ENCODE measurements at places on chromosomes 1 and 21.

- no peak overlapping the region for H3K4me3 ChIP-seq
- no peaks in the 10 kb centered on the region for H3K36me3 ChIP-seq
- DNase-seq = no peak
- no peaks in the 10 kb centered on the region for H3K27me3 ChIP-seq
Observed at GRCh38 chr1:99397029-99397428, 132.7 kb downstream of the PLPPR4 start.

DNA sequence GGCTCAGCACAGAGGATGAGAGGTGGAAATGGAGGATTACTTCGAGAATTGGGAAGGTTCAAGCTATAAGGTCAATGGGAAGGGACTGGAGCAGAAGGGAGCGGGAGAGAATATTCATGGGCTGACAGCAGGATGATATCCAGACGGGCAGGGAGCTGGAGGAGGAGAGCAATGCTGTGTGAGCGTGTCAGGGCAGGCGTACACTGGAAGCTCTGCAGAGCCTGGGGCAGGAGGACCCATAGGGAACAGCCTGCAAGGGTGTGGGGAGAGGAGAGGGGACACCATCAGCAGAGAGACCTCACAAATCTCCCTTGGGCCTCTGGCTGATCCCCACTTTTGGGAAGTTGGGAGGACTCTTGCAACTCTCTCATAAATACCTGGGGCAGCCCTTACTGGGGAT, 13.7 kb downstream of the CSF1 start:
- peak overlapping the region; percentile 29 for H3K27ac ChIP-seq
- H3K36me3 ChIP-seq = peaks cover 8% of the 10 kb centered on the region
- H3K4me1 ChIP-seq = peaks cover 35% of the 10 kb centered on the region
- H3K4me3 ChIP-seq = no peak overlapping the region

GRCh38 chr1:93991271-93991670, 82.0 kb upstream of the GCLM start:
- H3K27ac ChIP-seq = no peak overlapping the region
- no peaks in the 10 kb centered on the region for H3K4me1 ChIP-seq
- H3K36me3 ChIP-seq = no peaks in the 10 kb centered on the region
- no peak for DNase-seq
- no peaks in the 10 kb centered on the region for H3K27me3 ChIP-seq
- H3K4me3 ChIP-seq = no peak overlapping the region

DNA sequence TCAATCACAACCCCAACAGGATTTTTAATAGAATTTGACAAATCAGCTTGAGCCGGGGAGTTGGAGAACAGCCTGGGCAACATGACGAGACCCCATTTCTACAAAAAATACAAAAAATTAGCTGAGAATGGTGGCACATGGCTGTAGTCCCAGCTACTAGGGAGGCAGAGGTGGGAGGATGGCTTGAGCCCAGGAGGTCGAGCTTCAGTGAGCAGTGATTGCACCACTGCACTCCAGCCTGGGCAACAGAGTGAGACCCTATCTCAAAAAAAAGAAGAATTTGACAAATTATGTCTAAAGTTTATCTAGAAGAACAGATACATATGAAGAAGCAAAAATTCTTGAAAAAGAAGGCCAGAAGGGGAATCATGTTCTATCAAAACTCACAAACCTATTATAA, 43.2 kb downstream of the FRRS1 start:
- no peaks in the 10 kb centered on the region for H3K27me3 ChIP-seq
- no peak for DNase-seq
- no peaks in the 10 kb centered on the region for H3K36me3 ChIP-seq
- H3K4me3 ChIP-seq = no peak overlapping the region
- H3K4me1 ChIP-seq = no peaks in the 10 kb centered on the region

GRCh38 chr1:56964349-56965017, 1.3 kb downstream of the C8B start:
- DNase-seq = no peak
- H3K4me3 ChIP-seq = no peak overlapping the region
- no peaks in the 10 kb centered on the region for H3K27me3 ChIP-seq

DNA sequence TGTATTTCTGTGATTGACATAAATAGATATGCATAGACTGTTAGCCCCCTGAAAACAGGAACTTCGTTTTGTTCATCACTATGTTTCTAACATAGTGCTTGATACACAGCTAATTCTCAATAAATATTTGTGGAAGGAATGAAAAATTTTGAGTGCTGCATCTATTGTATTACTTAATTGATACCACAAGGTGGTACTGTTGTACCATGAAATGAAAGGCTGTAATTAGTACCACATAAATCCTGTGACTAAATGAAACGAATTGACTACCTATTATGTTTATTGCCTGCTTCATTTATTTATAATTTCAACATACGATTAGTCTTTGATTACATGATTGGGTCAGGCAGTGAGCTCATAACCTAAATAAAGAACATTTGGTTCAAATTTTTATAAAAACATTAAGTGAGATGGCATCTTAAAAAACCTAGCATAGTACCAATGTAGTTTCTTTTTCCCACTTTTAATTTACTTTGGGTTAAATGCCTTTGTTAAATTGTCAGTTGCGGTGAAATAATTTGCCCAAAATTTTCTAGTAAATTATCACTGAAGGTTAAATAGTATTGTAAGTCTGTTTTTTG, 15.0 kb upstream of the TGFB2 start:
- no peaks in the 10 kb centered on the region for H3K4me1 ChIP-seq
- no peak overlapping the region for H3K27ac ChIP-seq
- DNase-seq = no peak
- H3K27me3 ChIP-seq = no peaks in the 10 kb centered on the region

DNA sequence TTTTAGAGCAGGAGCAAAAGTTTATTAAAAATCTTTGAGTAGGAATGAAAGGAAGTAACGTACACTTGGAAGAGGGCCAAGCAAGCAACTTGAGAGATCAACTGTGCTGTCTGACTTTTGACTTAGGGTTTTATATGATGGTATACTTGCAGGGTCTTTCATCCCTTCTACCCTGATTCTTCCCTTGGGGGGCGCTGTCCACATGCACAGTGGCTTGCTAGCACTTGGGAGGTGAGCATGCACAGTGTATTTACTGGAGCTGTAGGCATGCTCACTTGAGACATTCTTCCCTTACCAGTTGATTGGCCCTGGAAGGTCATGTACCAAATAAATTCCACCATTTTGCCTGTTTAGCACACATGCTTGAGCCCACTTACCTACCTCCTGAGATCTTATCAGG, 1001.3 kb upstream of the ADGRL2 start:
- H3K4me3 ChIP-seq = no peak overlapping the region
- no peaks in the 10 kb centered on the region for H3K27me3 ChIP-seq
- no peak overlapping the region for H3K27ac ChIP-seq
- DNase-seq = no peak
- H3K4me1 ChIP-seq = no peaks in the 10 kb centered on the region

- no peak overlapping the region for H3K27ac ChIP-seq
- H3K4me3 ChIP-seq = no peak overlapping the region
- H3K4me1 ChIP-seq = no peaks in the 10 kb centered on the region
- no peaks in the 10 kb centered on the region for H3K36me3 ChIP-seq
Observed at GRCh38 chr21:25501996-25502665, 105.2 kb downstream of the MRPL39 start.

- no peak overlapping the region for H3K27ac ChIP-seq
- H3K27me3 ChIP-seq = no peaks in the 10 kb centered on the region
- DNase-seq = peak; percentile 56
- H3K4me3 ChIP-seq = no peak overlapping the region
Observed at GRCh38 chr21:34926803-34927467, 122.2 kb downstream of the RUNX1 start.

DNA sequence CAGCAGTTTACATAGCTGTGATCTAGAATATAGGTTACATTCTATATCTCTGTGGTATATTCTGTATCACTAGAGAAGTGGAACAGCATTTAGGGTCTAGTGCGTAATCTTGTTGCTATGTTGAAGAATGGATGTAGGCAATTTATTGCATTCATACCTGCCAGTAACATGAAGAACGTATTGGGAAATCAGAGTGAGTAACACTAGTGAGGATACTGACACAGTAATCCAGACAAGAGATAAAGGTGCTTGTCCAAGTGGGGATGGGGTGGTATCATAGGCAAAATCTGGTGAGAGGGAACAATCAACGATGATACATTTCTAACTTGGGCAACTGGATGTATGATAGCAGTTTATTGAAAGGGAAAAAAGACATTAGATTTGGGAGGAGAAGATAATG, 9.8 kb downstream of the PPP2R5A start:
- no peaks in the 10 kb centered on the region for H3K36me3 ChIP-seq
- no peaks in the 10 kb centered on the region for H3K27me3 ChIP-seq
- peaks cover 23% of the 10 kb centered on the region for H3K4me1 ChIP-seq
- no peak for DNase-seq
- no peak overlapping the region for H3K27ac ChIP-seq

GRCh38 chr1:2091611-2092604, 41.7 kb downstream of the PRKCZ start:
- H3K36me3 ChIP-seq = no peaks in the 10 kb centered on the region
- no peaks in the 10 kb centered on the region for H3K27me3 ChIP-seq
- peak overlapping the region; percentile 75 for H3K27ac ChIP-seq

GRCh38 chr1:202213361-202214088, 19.9 kb downstream of the LGR6 start:
- H3K4me1 ChIP-seq = no peaks in the 10 kb centered on the region
- H3K27ac ChIP-seq = no peak overlapping the region
- H3K36me3 ChIP-seq = no peaks in the 10 kb centered on the region

DNA sequence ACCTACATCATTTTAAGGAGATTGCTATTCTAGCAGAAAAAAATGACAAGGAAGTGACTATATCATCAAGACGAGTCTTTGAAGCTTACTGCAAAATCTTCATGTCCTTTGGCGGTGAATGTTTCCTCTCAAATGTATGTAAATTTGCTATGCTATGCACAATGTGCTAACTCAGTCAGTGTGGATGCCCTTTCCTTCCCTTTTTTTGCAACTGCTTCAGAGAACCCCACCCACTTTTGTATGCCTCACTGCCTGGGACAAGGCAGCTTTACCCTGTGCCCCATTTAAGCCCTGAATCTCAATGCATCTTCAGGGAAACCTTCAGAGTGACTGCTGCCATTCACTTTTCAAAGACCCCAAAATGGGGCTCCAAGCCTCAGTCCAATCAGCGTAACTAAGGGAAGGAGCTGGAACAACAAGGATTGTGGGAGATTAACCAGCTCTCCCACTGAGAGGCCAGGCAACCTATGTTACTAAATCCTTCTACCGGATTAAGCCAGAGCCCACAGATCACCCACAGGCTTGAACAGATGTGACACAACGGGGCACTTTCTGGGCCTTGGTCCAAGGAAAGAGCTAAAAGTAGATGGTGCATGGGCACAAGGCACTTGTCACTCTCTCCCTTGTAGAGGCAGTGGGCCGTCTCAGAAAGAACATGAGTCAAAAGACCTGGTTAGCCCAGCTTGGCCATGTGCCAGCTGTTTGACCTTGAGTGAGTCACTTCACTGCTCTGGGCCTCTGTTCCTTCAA, 154.4 kb downstream of the PLPP3 start:
- H3K4me3 ChIP-seq = no peak overlapping the region
- H3K27me3 ChIP-seq = no peaks in the 10 kb centered on the region
- H3K27ac ChIP-seq = no peak overlapping the region

GRCh38 chr1:167484726-167485502, 33.4 kb downstream of the CD247 start:
- H3K36me3 ChIP-seq = no peaks in the 10 kb centered on the region
- no peak for DNase-seq
- no peaks in the 10 kb centered on the region for H3K27me3 ChIP-seq

DNA sequence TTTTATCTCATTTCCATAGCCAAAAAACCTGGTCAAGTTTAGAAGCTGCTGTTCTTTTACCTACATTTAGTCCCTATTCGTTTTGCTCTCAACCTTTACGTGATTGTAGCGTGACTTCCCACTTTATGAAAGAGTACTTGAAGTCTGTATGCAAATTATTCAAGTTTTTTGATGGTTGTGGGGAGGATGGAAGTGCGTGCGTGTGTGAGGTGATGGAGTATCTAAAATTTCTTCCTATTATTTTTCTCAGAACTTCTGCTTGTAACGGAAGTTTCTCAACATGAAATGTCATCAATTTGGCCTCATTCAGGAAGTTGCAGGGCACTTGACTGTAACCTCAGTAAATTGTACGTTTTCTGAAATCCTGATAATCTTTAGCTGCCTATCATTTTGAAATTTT, 64.0 kb downstream of the SAMSN1 start:
- no peaks in the 10 kb centered on the region for H3K27me3 ChIP-seq
- H3K27ac ChIP-seq = no peak overlapping the region
- H3K36me3 ChIP-seq = no peaks in the 10 kb centered on the region
- H3K4me3 ChIP-seq = no peak overlapping the region

DNA sequence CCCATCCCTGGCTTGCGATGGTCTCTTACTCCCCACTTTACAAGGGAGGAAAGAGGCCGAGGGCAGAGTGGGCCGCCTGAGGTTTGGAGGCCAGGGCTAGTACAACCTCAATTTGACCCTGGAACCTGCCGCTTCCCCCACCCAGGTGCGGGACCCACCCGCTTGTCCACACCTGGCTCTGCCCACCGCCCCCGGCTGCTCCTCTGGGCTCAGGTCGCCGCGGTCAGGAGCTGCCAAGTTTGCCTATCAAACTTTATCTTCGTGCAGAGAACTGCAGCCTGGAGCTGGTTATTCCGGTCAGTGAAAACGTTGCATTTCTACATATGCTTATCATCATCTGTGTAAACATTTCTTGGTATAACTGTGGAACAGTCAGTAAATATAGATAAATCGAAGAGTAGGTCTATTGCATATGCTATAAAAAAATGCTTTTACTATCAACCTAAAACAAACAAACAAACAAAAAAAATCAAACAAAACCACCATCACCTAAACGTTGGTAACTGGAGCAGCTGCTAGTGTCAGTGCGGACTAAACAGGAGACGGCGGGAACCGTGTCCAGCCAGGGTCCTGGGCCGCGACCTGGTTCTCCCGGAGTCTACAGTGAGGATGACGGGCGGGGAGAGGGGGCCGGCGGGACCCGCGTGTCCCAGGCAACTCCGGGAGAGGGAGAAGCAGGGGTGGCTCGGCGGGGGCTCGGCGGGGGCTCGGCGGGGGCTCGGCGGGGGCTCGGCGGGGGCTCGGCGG, 906 bp upstream of the ADARB1 start:
- peaks cover 14% of the 10 kb centered on the region for H3K27me3 ChIP-seq
- DNase-seq = peak; percentile 24
- H3K27ac ChIP-seq = peak overlapping the region; percentile 92
- no peaks in the 10 kb centered on the region for H3K36me3 ChIP-seq
- H3K4me3 ChIP-seq = peak overlapping the region; percentile 93

DNA sequence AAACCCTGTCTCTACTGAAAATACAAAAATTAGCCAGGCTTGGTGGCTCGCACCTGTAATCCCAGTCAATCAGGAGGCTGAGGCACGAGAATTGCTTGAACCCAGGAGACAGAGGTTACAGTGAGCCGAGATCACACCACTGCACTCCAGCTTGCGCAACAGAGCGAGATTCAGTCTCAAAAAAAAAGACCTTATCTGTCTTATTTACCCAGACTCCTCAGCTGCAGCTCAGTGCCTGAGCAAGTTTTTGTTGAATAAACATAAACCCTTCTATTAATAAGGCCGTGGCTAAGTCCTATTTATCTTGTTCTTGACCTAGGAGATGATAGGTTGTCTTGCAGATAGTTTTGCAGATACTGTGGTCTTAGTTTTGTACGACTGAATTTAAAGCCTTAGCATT, 136.4 kb upstream of the TMEM51 start:
- H3K4me1 ChIP-seq = peaks cover 5% of the 10 kb centered on the region
- no peak overlapping the region for H3K4me3 ChIP-seq
- no peak overlapping the region for H3K27ac ChIP-seq
- no peaks in the 10 kb centered on the region for H3K27me3 ChIP-seq

GRCh38 chr1:147773215-147773715, 12.9 kb upstream of the GJA5 start:
- H3K27ac ChIP-seq = peak overlapping the region; percentile 28
- no peak overlapping the region for H3K4me3 ChIP-seq
- no peaks in the 10 kb centered on the region for H3K36me3 ChIP-seq

Measured in transverse colon (tissue), 4 donors.